ENCODE measurements at places on chromosomes 3 and 15.

DNA sequence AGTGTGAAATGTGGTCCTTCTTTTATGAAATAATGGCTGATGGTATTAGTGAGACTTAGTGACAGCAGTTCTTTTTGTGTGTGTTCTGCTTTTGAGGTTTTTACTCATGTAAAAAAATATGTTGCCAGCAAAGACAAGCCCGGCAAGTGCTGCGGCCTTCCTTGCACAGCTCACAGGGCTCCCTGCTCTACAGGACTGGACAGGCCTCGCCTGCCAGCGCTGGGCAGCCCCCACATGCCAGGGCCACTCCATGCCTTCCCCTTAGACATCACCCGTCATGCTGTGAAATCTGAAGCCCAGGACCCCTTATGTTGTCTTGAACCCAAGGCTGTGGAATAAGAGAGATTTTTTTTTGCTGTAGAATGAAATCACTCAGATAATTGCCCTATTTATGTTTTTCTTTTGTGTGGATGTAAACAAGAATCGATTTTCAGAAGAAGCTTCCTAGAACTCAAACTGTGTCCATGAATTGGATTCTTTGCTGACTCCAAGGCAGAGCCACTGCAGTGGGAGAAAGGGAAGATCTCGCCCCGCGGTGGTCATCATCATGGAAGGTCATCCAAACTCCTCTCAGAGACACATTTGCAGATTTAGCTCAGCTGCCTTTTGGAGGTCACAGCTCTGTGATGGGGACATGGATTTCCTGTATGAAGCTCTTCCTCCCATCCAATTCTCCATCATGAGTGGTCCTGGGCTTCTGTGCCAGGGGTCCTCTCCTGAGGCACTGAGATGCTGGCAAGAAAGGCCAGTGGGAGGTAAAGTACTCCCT lies 150.8 kb downstream of the ATP10A start:
- DNase-seq: no peak

DNA sequence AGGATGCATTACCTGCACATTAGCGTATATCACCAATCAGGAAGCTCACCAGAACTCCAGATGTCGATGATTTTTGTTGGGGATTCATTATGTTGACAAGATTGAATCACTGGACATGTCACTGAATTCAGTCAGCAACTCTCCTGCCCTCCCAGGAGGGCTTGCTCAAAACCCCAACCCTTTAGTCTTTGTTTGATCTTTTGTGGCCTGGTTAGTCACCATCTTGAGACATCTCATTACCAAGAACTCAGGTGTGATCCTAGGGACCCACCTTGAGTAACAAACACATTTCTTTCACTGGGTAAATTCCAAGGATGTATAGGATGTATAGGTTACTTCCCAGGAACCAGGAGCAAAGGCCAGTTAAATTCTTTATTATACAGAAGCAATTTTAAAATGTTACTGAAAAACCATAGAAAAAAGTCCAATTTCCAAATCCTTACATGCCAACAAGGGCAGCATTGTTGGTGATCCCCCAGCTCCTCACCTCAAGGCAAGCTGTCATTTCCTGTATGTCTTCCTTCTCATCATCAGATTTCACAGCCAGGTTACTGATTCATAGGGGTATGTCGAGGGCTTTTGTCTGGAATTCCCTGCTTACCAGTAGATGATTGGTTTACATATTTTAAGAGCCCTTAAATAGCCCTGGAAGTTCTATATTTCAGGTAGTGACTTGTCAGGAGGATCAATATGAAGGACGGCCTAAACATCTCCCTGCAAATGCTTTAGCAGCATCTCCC lies 11.7 kb downstream of the SNRPN start:
- no peak for DNase-seq

DNA sequence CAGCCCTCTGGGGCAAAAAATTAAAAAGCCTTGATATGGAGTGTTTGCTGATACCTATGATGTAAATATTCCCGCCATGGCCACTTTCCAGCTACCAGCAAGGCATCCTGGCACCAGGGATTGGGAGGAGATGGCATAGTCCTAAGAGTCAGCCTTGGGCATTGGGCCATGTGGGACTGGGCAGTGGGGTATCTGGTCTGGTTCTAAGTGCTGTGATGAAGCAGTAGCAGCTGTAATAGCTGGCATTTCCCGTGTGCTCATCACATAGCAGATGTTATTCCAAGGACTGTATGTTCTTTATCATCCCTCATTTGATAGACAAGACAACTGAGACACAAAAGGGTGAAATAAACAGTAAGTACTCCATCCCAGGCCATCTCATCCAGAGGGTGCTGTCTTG lies 6.9 kb upstream of the SACM1L start:
- no peak for DNase-seq

DNA sequence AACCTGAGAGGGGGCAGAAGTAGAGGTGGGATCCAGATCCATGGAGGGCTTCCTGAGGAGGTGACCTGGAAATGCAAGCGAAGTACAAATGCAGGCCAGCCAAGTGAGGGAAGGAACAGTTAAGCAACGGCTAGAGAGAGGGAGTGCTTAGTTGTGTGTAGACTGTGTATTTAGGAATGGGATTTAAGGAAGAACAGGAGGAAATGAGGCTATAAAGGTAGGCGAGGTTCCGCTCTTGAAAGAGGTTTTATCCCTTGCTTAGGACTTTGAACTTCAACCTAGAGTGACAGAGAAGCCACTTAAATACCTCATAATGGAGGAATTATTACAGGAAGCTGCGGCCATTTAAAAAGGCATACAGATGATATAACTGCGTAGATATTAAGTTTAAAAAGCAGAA lies 295.1 kb downstream of the THSD4 start:
- DNase-seq: no peak

DNA sequence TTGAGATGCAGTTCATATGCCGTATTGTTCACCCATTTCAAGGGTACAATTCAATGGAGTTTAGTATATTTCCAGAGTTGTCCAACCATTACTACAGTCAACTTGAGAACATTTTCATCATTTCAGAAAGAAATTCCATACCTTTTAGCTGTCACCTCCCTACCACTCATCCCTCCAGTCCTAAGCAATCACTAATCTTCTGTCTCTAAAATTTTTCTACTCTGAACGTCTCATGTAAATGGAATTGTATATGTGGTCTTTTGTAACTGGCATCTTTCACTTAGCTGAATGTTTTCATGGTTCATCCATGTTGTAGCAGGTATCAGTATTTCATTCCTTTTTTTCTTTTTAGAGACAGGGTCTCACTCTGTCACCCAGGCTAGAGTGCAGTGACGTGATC lies 51.1 kb downstream of the CMTM7 start:
- no peak for DNase-seq

- no peak for DNase-seq
Observed at GRCh38 chr15:60568914-60569391, 90.0 kb upstream of the ICE2 start.

- DNase-seq: no peak
Observed at GRCh38 chr15:38320181-38320580, 67.5 kb downstream of the SPRED1 start.

- no peak for DNase-seq
Observed at GRCh38 chr15:81724536-81724935, 321.3 kb downstream of the MEX3B start.

GRCh38 chr3:18134386-18135059 lies 290.6 kb downstream of the SATB1 start:
- no peak for DNase-seq

DNA sequence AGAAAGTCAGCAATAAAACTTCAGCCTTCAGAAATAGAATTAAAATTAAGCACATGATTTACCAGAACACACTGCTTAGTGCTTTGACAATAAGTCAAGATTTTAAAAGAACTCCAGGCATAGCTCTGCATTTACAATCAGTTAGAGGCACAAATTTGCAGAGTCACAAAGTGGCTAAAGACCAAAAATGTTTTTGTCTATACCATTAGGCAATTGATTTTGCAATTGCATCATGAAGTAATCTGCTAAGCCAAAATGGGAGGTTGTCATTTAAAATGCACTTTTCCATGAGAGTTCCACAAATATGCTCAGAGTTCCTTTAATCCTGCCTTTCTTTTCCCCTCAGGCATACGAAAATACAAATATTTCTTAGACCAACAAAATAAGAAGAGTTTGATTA lies 10.1 kb upstream of the DCP1A start:
- DNase-seq: no peak

GRCh38 chr15:53872410-53872809 lies 105.8 kb upstream of the UNC13C start:
- no peak for DNase-seq

GRCh38 chr3:9206287-9206686 lies 43.2 kb downstream of the SRGAP3 start:
- DNase-seq: no peak

- peak; percentile 80 for DNase-seq
Observed at GRCh38 chr3:139677388-139678155, at the start of gene NMNAT3. Gene NMNAT3 (minus strand): TSS chr3:139677972. CDS start chr3:139627724, 50,248 bp downstream.

DNA sequence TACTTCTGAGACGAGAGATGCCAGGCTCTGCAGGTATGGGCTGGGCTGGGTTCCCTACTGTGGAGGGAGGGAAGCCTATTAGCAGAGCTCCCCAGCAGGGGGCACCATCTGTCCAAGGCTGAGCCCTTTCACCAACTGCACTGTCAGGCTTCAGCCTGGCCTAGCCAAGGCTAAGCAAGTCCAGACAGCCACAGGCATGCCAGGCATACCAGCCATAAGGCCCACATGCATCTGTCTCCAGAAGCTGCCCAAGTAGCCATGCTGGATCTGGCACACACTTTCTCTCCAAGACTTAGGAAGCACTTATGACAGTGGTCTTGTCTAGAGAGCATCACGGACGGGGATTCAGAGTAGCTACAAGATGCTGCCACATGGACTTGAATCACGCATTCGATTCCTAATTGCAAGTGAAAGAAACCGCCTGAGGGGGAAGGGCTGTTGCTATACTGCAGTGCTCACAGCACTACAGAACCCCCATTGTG lies 28.3 kb downstream of the RUVBL1 start:
- DNase-seq: no peak

- no peak for DNase-seq
Observed at GRCh38 chr15:88617790-88618189, 3.4 kb upstream of the AEN start.

GRCh38 chr3:27454914-27455313 lies 29.3 kb downstream of the SLC4A7 start:
- no peak for DNase-seq

GRCh38 chr15:39595338-39596221 lies 14.7 kb downstream of the THBS1 start:
- DNase-seq: no peak

GRCh38 chr3:27326629-27327545 lies 42.3 kb downstream of the NEK10 start:
- DNase-seq: no peak

DNA sequence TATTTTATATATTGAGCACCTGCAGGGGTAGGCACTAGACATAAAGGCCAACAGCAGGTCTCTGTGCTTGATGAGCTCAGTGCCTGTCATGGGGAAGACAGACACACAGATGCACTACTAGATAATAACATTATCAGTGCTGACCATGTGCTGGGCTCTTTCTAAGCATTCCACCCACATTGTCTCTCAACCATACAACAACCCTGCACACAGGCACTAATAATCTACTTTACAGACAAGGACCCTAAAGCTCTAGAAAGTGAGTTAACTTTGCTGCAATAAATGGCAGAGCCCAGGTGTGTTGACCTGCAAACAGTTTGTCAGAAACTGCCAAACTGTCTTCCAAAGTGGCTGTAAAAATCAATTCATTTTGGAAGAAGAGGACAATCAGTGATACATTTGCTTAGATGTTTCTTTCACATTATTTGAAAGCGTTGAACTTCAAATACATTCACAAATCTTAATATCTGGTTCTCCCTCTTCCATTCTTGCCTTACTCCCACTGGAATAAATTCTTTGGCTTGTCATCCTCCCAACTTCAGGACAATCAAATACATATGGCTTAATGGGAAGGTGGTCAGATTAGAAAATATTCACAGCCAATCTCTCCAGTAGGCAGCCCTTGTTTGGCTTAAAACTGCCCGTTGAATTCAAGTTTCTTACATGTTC lies 11.0 kb upstream of the PP2D1 start:
- DNase-seq: no peak

- DNase-seq: no peak
Observed at GRCh38 chr3:131655070-131655690, 152.4 kb upstream of the MRPL3 start.

- no peak for DNase-seq
Observed at GRCh38 chr3:64104691-64105111, 81.4 kb upstream of the PSMD6 start.

DNA sequence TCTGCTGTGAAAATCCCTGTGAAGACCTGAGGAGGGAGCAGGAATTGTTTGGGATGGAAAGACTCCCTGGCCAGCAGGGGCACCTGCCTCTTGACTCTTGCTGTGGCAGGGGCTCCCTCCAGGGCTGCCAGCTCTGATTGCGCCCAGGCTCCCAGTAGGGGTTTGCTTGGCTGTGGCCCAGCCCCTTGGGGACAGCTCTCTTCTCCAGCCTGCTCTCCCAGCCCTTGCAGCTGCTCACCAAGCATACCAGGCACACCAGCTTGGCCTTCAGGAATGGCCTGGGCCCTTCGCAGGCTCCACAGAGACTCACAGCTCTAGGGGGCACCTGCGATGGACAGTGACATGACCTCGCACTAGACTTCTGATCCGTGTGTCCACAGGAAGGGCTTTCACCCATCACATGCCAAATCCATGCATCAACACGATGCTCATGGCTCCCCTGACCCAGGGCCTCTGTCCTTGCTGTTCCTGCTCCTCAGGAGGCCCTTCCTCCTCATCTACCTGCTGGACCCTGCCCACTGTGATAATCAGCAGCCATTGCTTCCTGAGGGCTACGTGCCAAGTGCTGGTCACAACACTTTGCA lies 61.8 kb downstream of the SCN5A start:
- DNase-seq: no peak

GRCh38 chr3:24432989-24433388 lies 61.7 kb downstream of the THRB start:
- DNase-seq: no peak

- DNase-seq: no peak
Observed at GRCh38 chr15:81091889-81092558, 42.0 kb upstream of the CFAP161 start.

DNA sequence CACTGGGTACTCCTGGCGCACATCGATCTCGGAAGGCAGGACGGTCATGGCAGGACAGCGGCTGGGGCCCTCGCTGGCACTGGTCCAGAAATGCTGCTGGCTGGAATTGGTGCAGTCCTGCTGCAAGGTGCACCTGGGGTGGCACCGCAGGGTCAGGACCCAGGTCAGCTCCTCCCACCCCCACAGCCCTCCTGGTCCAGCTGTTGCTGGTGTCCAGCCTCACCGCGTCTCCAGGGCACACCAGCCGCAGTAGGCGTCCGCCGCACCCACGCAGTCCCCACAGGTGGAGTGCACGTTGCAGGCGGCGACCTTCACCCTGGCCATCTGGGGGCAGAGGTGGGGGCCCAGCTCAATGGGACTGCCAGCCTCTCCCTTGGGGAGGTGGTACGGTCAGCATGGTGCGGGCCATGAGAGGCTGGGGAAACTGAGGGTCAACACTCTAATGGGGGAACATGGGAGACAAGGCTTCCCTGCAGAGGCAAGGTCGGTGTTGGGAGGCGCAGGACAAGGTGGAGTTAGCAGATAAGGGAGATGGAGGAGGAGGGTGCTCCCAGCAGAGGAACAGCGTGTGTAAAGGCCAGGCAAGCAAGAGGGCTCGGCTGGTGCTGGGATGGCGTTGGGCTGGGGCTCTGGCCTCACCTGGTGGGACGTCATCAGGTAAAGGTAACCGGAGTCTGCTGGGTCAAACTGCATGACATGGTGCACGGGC lies 20.4 kb downstream of the PLXND1 start:
- DNase-seq: no peak

GRCh38 chr3:127367593-127367992 lies 79.7 kb upstream of the PRR20G start:
- DNase-seq: no peak
